ENCODE measurements at places on chromosomes 7 and 10.
A peak's percentile ranks its signal among the peaks of the same experiment; 100 is the strongest.

- no peak for DNase-seq
Observed at GRCh38 chr7:85135977-85136376, 50.9 kb downstream of the SEMA3D start.

- no peak for DNase-seq
Observed at GRCh38 chr10:107425931-107426553, 261.5 kb upstream of the SORCS1 start.

- DNase-seq = no peak
Observed at GRCh38 chr7:105022458-105022857, 8.5 kb downstream of the KMT2E start.

DNA sequence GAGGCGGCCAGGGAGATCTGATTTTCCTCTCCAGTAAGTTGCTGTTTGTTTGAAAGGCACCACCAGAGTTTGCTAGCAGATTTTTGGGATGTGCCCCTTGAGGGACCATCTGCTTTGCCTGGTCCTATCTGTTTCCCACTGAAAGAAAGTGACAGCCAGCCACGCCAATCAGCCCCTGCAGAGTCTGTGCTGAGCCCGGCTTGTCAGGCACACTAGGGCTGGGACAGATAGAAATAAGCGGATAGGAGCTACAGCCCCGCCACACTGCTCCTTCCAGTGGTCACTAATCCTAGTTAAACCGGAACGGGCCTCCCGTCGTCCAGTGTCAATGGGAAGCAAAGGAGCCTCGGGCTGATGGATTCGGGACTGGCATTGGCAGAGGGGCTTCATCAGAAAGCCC is 161.9 kb upstream of the PRR15 start:
- no peak for DNase-seq

GRCh38 chr7:45215601-45216062 is 58.0 kb downstream of the RAMP3 start:
- DNase-seq = no peak

DNA sequence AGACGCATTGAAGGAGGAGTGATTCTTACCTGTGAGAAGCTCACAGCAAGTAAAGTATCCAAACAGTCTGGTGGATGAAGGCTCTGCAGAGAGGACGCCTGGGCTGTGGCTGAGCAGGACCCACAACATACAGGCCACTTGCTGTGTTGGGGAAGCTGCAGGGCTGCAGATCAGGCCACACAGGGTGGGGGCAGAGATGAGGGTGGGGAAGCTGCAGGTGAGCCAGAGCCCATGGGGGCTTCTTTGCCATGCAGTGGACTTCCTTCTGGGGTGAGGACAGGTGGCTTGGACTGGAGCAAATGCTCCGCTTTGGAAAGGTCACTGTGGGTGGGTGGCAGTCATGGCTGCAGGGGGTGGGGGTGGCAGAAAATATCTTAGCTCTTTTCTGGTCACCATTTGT is 214.8 kb downstream of the GLRX3 start:
- no peak for DNase-seq

GRCh38 chr10:33391611-33392465 is 57.4 kb upstream of the NRP1 start:
- no peak for DNase-seq

DNA sequence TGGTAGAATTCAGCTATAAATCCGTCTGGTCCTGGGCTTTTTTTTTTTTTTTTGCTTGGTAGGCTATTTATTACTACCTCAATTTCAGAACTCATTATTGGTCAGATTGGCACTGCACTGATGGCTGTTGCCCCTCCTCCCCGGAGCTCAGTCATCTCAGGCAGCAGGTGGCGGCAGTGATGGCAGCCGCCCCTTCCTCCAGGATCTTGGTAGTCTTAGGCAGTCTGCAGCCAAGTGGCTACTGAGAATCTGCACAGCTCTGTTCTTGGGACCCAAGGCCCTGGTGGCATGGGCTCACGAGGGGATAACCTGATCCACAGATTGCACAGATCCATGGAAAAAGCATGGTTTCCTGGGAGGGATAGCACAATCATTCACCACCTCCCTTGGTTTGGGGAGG is 77.9 kb downstream of the GPR85 start:
- DNase-seq = no peak

- peak; percentile 8 for DNase-seq
Observed at GRCh38 chr7:127251036-127251464, 1.7 kb downstream of the GRM8 start.

DNA sequence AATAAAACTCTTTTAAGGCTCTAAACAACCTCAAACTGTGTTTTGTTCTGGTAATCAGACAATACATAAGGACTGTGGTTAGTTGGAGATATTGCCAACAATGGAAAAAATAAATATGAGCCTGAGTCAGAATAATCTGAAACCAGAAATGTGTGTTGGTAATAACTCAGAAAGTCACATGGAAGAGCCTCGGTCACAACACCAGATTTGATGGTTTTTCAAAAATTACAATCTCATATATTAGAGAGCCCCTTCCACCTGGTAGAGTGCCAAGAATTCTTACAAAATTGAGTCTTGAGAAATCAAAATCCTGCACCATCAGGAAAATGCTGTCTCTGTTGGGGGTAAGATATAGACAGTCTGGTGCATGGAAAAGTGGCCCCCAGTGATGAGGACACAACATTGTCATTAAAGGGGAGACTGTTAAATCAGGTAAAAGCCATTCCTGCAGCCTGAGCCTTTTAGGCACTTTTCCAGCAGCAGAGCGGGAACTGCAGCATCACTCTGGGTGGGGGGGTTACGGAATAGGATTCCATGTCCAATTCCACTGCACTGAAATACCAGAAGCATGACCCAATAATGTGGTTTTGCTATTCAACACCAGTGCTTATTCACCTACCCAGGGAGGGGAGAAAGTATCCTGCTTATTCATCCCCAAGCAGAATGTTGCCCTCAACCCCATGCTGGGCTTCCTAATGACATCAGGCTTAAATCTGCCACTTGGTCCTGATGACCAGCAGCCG is 9.5 kb upstream of the ADAM12 start:
- no peak for DNase-seq

DNA sequence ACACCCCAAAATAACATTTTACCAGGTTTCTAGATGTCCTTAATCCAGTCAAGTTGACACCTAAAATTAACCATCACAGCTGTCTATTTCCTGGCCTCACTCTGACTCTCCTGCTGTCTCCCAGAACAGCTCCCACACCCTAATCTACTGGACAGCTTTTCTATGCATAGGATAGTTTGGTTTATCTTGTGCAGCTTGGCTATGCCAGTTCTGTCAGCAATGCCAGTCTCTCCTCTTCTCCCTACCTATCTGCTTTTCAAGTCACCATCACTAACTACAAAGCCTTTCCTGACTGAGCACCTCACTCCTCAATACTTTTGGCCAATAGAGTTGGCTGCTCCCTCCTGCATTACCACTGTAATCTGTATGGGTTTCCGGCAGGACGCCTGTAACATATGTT is 5.0 kb downstream of the NCOA4 start:
- no peak for DNase-seq

- no peak for DNase-seq
Observed at GRCh38 chr10:2728087-2728486, 339.3 kb upstream of the PFKP start.

DNA sequence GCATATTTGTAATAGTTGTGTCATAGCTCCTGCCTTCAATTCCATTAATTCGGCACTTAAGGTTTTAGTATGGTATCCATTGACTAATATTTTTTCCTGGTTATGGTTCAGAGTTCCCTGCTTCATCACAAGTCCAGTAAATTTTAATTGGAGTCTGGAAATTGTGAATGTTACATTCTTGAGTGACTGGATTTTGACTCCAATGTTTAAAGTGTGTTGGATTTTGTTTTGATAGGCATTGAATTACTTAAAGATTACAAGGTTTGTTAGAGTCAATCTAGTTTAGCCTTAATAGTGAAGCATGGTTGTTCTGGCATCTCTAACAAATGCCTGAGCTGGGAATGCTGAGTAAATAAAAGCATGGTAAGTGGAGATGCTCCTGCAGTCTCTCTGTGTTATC is 326.6 kb upstream of the IGFBP3 start:
- no peak for DNase-seq

- DNase-seq = no peak
Observed at GRCh38 chr10:36515319-36515718, 610.1 kb upstream of the ANKRD30A start.

GRCh38 chr10:35558276-35558675 is 46.9 kb upstream of the GJD4 start:
- DNase-seq = no peak

GRCh38 chr10:49678827-49679479 is 498 bp upstream of the C10orf53 start:
- no peak for DNase-seq

DNA sequence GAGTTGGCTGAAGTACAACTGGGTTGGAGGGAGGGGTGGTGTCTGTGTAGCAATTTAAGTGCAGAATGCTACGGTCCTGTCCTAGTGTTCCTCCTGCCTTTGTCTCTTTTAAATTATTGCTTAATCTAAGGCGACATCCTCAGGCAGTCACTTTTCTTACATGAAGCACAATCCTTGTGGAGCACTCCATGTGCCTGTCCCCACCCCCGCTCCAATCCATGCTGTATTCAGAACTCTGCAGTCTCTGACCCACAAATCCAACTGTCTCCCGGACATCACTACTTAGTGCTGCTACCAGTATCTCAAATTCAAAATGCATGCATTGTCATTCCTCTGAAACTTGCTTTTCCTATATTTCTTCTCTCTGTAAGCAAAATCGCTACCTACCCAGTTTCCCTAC is 91.4 kb upstream of the FAM133B start:
- DNase-seq = no peak

DNA sequence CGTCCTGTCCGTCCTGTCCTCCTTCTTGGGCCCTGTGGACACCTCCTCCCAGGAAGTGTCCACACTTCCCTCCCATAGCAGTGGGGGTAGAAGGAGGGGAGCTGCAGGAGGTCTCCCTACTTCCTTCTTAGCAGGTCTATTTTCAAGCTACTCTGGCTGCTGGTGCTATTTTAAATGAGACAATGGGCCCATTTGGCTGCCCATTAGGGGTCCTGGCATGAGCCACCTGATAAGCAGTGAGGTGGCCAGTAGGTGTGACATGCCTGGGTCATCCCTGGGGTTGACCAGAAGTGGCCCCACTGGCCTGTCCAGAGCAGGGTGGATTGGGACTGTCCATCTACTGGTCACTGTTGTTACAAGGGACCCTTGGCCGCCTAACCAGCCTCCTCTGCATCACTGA is 75.2 kb downstream of the COL13A1 start:
- DNase-seq = no peak

- no peak for DNase-seq
Observed at GRCh38 chr7:50282813-50283605, 21.5 kb upstream of the IKZF1 start.

- no peak for DNase-seq
Observed at GRCh38 chr7:156861212-156861611, 31.8 kb downstream of the LMBR1 start.

- peak; percentile 41 for DNase-seq
Observed at GRCh38 chr7:128830231-128831177, at the start of gene FLNC. Gene FLNC, plus strand, starts transcription at chr7:128830406. Its CDS starts 232 bp downstream, at chr7:128830638.

DNA sequence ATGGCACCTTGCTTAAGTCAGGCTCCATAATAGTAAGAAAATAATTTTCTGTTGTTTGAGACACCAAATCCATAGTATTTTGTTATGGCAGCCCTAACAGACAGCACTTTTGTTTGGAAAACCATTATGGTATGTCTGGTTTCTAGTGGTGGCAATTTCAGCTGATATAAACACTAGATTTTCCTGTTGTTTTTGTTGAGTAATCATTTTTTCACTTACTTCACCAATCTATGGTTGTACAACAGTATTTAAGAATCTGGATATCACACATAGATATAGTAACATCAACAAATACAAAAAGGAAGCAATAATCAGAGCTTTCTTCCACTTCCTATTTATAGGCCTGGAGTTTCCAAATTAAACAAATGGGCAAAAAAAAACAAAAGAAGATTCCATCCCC is 725.8 kb upstream of the POM121L12 start:
- DNase-seq = no peak

- DNase-seq = no peak
Observed at GRCh38 chr7:31695859-31696614, 9.0 kb downstream of the PPP1R17 start.
